ENCODE measurements at places on chromosomes 1 and 21.

DNA sequence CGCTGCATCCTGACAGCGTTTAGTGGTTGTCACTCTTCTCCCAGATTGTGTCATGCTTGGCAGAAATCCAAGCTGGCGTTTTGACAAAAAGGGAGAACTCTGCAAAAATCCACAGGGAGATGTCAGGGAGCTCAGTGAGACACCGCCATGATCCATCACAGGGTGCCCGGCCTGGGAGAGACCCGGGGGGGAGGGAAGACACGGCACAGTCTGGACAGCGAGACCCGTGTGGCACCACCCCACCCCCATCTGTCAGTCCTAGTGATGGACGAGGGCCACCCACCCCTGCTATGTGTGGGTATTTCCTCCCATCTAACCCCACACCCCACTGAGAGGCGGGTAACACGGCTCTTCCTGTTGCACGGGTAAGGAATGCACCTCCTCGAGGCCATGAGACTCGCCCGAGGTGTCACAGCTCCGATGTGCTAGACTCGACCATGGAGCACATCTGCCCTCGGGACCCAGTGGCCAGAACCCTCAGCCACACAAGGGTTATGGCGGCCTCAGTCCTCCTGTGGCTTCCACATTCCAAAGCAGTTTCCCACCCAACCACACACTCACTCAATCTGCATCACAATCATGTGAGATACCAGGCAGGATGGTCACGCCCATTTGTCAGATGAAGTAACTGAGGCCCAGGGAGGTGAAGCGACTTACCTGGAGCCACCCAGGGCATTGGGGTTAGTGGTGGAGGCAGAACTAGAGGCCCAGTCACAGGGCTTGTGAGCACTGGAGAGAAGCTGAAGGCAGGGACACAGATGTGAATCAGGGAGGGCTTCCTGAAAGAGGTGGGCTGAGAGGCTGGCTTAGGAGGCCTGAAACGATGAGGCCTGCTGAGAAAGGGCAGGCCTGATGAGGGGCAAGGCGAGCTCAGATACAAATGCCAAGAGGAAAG lies 688.5 kb downstream of the MATN1 start:
- no peak for DNase-seq

- no peak for DNase-seq
Observed at GRCh38 chr1:101309334-101310311, 72.8 kb downstream of the S1PR1 start.

GRCh38 chr1:180183426-180183825 lies 28.8 kb downstream of the QSOX1 start:
- DNase-seq = no peak

GRCh38 chr1:54456921-54457529 lies 50.8 kb upstream of the SSBP3 start:
- DNase-seq = no peak

- DNase-seq = no peak
Observed at GRCh38 chr21:33949516-33950430, 34.2 kb upstream of the ATP5PO start.

- DNase-seq = no peak
Observed at GRCh38 chr1:185774394-185774793, 40.2 kb downstream of the HMCN1 start.

GRCh38 chr1:151570819-151571218 lies 30.7 kb downstream of the TUFT1 start:
- DNase-seq = no peak

- peak; percentile 16 for DNase-seq
Observed at GRCh38 chr1:231039161-231040018, 664 bp downstream of the FAM89A start.

DNA sequence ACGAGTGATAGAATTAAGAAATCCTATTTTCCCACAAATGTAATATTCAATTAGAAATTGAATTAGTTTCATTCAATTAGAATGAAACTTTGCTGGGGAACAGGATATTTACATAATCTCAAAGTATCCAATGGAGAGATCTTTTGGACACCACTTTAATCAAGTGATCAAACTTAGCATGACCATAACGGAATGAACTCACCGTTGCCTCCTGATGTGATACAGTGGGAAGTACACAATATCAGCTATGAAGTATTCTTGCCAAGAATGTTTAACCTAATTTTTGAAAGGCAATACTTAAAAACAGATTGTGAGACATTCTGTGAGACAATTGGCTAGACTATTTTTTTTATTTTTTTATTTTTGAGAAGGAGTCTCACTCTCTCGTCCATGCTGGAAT lies 16.6 kb downstream of the CDKN2C start:
- DNase-seq = no peak

DNA sequence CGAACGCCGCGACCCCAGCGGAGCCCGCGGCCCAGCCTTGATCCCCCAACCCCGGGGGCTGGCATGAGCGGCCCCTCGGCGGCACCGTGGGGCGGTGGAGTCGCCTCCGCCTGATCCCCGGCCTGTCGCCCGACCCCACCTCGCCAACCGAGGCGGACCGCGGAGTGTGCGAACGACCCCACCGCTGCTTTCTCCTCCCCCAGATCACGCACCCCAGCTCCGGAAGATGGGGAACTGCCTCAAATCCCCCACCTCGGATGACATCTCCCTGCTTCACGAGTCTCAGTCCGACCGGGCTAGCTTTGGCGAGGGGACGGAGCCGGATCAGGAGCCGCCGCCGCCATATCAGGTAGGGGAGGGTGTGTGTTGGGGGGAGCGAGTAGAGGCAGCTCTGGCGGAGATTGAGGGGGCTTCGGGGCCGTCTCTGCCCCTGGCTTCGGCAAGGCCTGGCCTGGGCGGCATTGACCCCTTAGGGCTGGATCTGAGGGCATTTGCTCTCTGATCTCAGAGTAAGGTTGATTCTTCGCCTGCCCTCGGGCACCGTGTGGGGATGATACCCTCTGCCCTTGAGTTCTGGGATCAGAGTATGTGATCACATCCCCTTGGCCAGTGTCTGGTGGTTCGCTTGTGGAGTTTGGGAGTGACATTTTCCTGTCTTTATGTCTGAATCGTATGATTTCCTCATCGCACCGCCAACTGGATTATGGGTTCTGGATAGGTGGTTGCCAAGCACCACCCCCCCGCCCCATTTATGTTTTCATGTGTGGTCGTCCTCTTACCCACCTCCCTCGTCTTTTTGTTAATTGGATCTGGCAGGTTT lies 668 bp downstream of the RNF11 start:
- DNase-seq = no peak

- DNase-seq = no peak
Observed at GRCh38 chr21:33998402-33998801, 75.0 kb upstream of the MRPS6 start.

DNA sequence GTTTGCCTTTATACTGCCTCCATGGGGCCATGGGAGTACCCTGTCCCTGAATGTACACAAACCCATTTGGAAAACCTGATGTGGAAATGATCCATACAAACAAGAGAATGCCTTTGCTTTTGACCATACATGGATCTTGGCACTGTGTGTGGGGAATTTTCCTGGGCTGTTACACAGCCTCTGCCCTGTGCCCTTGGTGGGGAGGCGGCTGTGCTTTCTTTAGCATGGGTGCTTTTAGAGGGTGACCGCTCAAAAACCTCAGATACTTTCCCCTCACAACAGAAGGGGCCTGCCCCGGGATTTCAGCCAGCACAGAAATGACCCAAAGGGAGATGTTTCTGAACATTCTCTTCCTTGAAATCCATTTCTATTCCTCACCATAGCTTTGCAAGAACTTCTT lies 194.8 kb downstream of the LMO4 start:
- DNase-seq = no peak

DNA sequence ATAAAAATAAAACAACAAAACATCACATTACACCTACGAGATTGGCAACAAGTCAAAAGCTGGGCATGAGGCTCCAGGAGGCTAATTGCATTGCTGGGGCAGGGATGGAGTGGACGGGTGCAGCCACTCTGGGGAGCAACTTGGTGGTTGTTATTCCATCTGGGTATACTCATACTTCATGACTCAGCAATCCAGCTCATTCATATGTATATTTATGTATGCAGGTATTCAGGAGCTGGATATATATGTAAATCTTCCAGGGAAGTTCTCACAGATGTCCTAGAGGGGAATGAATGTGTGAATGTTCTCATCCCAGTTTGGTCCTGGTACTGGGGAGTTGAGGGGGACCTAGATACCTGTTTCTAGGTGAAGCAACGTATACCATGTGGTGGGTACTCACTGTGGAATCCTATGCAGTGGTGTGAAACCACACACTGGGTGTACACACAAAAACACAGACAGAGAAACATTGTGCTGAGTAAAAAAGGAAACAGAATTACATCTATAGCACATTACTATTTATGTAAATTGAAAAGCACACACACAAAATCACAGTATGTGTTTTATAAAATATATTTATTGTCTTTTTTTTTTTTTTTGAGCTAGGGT lies 79.7 kb upstream of the RAB4A start:
- no peak for DNase-seq
